ENCODE measurements at places on chromosomes 6 and 20. TPM values are rescaled to one million over a fixed set of nuclear protein-coding genes. Genes with fewer than 3 reads are reported as not detected.

DNA sequence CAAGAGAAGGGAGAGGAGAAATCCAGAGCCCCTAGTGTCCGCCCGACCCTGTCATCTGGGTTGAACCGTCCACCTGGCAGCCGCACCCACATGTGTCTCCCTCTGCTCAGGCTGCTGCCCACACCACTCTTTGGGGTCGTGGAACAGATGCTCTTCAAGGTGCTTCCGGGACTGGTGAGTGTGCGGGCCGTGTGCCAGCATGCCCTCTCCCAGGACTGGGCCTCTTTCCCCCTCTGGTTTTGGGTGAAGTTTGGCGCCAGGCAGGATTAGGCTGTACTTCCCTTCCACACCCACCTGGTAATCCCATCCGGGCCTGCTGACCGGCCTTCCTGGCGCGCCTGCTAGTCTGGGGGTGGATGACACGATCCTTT, 7.9 kb downstream of the BPIFB3 start:
- H3K36me3 ChIP-seq, result no peaks in the 10 kb centered on the region
- H3K4me3 ChIP-seq, result no peak overlapping the region
- no peak overlapping the region for H3K27ac ChIP-seq
- no peaks in the 10 kb centered on the region for H3K27me3 ChIP-seq
- no peaks in the 10 kb centered on the region for H3K4me1 ChIP-seq
- DNase-seq, result no peak

GRCh38 chr20:387520-387919, 7.0 kb downstream of the TRIB3 start:
- peaks cover 62% of the 10 kb centered on the region for H3K36me3 ChIP-seq
- H3K4me3 ChIP-seq, result no peak overlapping the region
- no peak for DNase-seq
- H3K27me3 ChIP-seq, result no peaks in the 10 kb centered on the region
- no peak overlapping the region for H3K27ac ChIP-seq

GRCh38 chr6:134810402-134810801, 139.5 kb downstream of the ALDH8A1 start:
- no peaks in the 10 kb centered on the region for H3K4me1 ChIP-seq
- no peak overlapping the region for H3K4me3 ChIP-seq
- no peak overlapping the region for H3K27ac ChIP-seq
- no peak for DNase-seq
- no peaks in the 10 kb centered on the region for H3K36me3 ChIP-seq
- peaks cover 2% of the 10 kb centered on the region for H3K27me3 ChIP-seq

DNA sequence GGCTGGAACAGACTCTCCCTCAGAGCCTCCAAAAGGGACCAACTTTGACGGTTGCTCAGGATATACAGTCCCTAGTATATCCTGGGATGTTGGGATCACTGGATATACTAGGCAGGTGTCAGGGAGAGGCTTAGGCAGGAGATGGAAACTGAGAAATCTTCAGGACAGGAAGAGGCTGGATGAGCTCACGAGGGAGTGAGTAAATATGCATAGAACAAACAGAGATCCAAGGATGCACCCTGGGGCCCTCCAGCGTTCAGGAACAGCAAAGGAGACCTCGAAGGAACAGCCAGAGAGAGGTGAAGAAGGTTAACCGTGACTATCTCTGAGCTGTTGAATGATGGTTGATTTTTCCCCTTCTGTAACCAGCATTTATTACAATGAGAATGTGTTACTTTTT, 191.3 kb downstream of the BMP7 start:
- no peak overlapping the region for H3K27ac ChIP-seq
- no peak overlapping the region for H3K4me3 ChIP-seq
- peaks cover 7% of the 10 kb centered on the region for H3K4me1 ChIP-seq
- no peak for DNase-seq

LINC00237 gene
- total RNA-seq, result not detected

- no peak overlapping the region for H3K4me3 ChIP-seq
- no peaks in the 10 kb centered on the region for H3K4me1 ChIP-seq
- no peak for DNase-seq
- H3K27me3 ChIP-seq, result no peaks in the 10 kb centered on the region
- H3K27ac ChIP-seq, result no peak overlapping the region
Measured at GRCh38 chr6:55794136-55794812, 81.1 kb downstream of the BMP5 start.

NEURL2 gene
- 2.4 TPM for total RNA-seq

- no peak for DNase-seq
- H3K4me3 ChIP-seq, result no peak overlapping the region
- no peaks in the 10 kb centered on the region for H3K27me3 ChIP-seq
- no peak overlapping the region for H3K27ac ChIP-seq
- H3K36me3 ChIP-seq, result no peaks in the 10 kb centered on the region
Measured at GRCh38 chr6:110828396-110828795, 13.1 kb upstream of the CDK19 start.

DNA sequence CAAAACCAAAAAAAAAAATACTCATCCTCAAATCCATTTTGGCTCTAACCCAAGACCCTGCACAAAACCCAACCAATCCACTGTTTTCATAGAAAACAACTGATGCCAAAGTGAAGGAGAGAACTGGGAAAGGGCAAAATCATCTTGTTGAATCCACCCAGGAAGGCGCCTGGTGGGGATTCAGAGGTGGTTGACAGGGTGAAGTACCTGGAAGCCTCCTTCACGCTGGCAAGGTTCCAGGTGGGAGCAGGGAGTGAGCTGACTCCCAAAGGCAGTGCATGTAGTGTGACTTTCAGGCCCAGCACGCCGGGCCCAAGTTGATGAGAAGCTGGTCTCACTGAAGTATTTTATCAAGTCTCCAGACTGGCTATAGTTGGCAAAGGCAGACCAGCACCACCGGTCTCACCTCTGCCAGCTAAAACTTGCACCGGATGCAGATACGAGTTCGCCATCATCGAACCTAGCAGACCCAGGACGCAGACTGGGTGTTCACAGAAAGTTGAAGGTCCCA, 16.5 kb downstream of the PPP1R10 start:
- H3K36me3 ChIP-seq, result peaks cover 45% of the 10 kb centered on the region
- H3K27me3 ChIP-seq, result no peaks in the 10 kb centered on the region
- no peak for DNase-seq
- H3K27ac ChIP-seq, result peak overlapping the region; percentile 25

CDH4 gene
- 0.18 TPM for total RNA-seq

DNA sequence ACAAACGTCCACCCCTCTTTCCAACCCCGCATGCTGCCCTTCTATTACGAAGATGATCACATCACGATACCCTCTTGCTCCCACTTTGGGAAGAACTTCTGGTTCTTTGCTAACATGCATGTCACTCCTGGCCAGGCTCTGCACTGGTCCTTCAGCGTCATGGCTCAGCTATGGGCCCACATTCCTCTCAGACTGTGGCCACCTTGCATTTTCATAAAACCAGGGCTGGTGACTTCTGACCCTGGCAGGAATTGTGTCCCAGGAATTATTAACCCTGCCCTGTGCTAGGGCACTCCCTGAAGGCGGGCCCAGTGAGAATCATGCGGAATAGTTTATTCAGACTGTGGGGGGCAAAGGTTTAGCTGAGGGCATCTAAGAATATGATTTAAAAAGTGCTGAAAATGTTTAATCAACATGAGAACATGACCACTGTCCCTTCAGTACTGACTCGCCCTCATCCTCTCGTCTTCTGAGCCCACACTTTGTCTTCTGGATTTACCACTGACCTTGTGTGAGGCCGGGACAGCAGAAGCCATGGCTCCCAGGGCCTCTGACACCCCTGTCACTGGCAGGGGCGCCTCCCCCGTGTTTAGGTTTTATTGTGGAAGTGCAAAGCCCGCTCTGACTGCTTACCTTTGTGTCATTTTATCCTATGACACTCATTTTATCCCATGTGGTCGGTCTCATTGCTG, 38.1 kb upstream of the THBS2 start:
- H3K27me3 ChIP-seq, result peaks cover 4% of the 10 kb centered on the region
- no peaks in the 10 kb centered on the region for H3K4me1 ChIP-seq
- H3K27ac ChIP-seq, result no peak overlapping the region
- no peak for DNase-seq

CYP24A1 gene
- not detected for total RNA-seq

DNA sequence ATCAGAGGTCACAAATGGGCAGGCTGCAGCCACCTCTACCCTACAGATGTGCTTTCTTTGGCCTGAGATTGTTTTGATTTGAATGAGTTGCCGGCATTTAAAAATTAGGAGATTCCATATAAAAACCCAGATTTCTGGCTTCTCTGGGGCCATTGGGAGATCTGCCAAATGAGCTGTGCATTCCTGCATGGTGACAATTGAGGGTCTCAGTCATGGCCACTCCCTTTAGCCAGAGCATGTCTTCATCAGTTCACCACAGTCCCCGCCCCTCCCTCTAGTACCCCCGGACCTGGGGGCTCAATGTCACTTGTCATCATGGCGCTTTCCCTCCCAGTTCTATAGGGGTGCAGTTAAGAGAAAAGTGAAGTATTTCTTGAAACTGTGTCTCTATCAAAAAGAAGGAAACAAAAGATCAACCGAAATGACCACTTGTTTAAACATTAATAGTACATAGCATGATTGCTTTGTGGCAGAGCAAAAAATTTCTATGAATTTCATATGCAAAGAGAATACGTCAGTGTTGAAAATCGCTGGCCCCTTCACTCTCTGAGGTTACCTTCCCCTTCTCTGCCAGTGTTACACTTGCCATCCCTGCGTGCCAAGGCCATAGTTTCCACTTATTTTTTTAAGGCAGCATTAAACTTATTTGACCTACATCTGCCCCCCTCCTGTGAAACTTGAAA, 21.1 kb downstream of the EYA2 start:
- no peak overlapping the region for H3K4me3 ChIP-seq
- no peaks in the 10 kb centered on the region for H3K36me3 ChIP-seq
- H3K27me3 ChIP-seq, result peaks cover 4% of the 10 kb centered on the region

GRCh38 chr6:44082872-44083321, 44.4 kb downstream of the MRPL14 start:
- no peaks in the 10 kb centered on the region for H3K36me3 ChIP-seq
- no peak overlapping the region for H3K27ac ChIP-seq
- H3K4me1 ChIP-seq, result peaks cover 11% of the 10 kb centered on the region
- peaks cover 7% of the 10 kb centered on the region for H3K27me3 ChIP-seq
- DNase-seq, result no peak

PLA2G7 gene
- total RNA-seq, result not detected

PNLDC1 gene
- total RNA-seq, result 0.34 TPM

PRDM13 gene
- total RNA-seq, result not detected

- no peaks in the 10 kb centered on the region for H3K36me3 ChIP-seq
- H3K27ac ChIP-seq, result no peak overlapping the region
- H3K27me3 ChIP-seq, result peaks cover 2% of the 10 kb centered on the region
- no peak for DNase-seq
- no peak overlapping the region for H3K4me3 ChIP-seq
- no peaks in the 10 kb centered on the region for H3K4me1 ChIP-seq
Measured at GRCh38 chr6:148317051-148317450, 25.6 kb upstream of the SASH1 start.

DNA sequence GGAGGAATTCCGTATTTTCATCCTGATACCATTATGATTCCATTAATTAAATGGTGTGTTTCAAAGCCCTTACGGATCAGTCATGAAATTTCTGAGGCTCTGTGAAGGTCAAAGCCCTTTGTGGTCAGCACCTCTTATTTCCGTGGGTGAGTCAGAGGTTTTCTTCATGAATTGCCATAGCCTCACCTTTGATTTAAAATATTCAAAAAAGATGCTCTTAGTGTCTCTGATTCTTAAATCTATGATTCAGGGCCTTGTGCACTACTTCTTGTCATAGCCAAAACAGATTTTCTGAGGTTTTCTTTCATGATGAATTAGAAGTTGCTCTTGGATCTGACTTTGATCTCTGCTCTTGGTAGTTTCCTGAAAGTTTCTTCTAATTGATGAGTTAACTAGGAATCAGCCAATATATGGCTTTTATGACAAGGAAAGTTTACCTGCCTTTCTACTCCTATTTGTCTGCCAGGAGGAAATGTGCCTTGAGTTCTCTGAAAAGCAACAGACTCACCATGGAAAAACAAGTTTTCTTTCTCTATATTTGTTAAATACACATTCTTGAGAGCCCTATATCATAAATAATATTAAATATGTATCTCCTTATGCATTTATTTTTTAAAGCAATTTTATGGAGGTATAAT, 613.0 kb downstream of the UTRN start:
- H3K4me1 ChIP-seq, result peaks cover 5% of the 10 kb centered on the region
- peaks cover 2% of the 10 kb centered on the region for H3K36me3 ChIP-seq
- no peak overlapping the region for H3K27ac ChIP-seq
- peak; percentile 14 for DNase-seq

GRCh38 chr6:145673504-145673903, 61.8 kb downstream of the EPM2A start:
- peaks cover 49% of the 10 kb centered on the region for H3K36me3 ChIP-seq
- H3K27ac ChIP-seq, result no peak overlapping the region
- DNase-seq, result no peak
- no peaks in the 10 kb centered on the region for H3K4me1 ChIP-seq

ZNF334 gene
- total RNA-seq, result 4.4 TPM

- no peak overlapping the region for H3K4me3 ChIP-seq
- H3K27me3 ChIP-seq, result no peaks in the 10 kb centered on the region
- peaks cover 10% of the 10 kb centered on the region for H3K36me3 ChIP-seq
Measured at GRCh38 chr6:32113386-32114352, 4.5 kb upstream of the TNXB start.

DNA sequence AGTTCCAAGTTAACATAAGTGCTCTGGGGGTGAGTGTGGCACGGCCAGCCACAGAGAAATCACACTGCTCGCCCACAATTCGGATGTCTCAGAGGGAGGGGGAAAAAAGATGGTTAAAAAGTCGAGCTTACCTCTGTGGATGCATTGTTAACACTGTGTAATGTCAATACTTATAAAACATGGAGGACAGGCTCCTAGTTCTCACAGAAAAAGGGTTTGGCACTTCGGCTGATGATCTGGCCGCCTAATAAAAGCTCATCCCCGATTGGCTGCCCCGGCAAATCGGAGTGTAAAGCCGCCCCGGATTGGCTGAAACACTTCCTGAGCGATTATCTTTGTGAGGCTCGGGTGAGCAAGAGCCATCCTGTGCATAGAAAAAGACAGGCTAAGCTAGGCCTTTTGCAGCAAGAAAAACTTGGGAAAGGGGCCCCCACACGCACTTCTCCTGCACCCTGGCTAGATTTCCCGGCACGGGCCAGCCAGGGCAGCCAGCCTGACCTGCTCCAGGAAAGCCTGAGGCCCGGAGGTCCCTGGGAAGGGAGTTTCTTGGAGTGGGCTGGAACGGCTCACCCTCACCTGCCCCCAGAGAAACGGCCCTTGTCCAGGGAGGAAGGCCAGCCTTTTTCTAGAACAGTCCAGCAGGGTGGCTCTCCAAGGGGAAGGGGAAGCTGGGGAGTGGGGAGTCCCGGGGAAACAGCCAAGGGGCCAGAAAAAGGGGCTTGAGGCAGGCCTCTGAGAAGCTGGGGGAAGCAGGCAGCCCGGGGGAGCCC, at the start of gene ZMYND8:
Gene ZMYND8 (minus strand): TSS at position 174 of the 770 bp plus-strand sequence. CDS start 29 bp downstream, at position 145.
- H3K27me3 ChIP-seq, result no peaks in the 10 kb centered on the region
- peak; percentile 95 for DNase-seq
- peak within 1 kb of the TSS; percentile 95 for H3K27ac ChIP-seq
- H3K4me1 ChIP-seq, result peaks cover 42% of the 10 kb centered on the region
- H3K4me3 ChIP-seq, result peak within 1 kb of the TSS; percentile 97
- peaks cover 35% of the 10 kb centered on the region for H3K36me3 ChIP-seq

WFDC12 gene
- not detected for total RNA-seq
